ENCODE measurements at places on chromosomes 1 and 21.

GRCh38 chr1:109732390-109732881, 8.4 kb downstream of the GSTM3 start:
- no peak for DNase-seq

GRCh38 chr1:8386247-8386646, 68.3 kb downstream of the SLC45A1 start:
- no peak for DNase-seq

- no peak for DNase-seq
These were observed 3.6 kb downstream of the NFASC start for GRCh38 chr1:204874274-204874673.

DNA sequence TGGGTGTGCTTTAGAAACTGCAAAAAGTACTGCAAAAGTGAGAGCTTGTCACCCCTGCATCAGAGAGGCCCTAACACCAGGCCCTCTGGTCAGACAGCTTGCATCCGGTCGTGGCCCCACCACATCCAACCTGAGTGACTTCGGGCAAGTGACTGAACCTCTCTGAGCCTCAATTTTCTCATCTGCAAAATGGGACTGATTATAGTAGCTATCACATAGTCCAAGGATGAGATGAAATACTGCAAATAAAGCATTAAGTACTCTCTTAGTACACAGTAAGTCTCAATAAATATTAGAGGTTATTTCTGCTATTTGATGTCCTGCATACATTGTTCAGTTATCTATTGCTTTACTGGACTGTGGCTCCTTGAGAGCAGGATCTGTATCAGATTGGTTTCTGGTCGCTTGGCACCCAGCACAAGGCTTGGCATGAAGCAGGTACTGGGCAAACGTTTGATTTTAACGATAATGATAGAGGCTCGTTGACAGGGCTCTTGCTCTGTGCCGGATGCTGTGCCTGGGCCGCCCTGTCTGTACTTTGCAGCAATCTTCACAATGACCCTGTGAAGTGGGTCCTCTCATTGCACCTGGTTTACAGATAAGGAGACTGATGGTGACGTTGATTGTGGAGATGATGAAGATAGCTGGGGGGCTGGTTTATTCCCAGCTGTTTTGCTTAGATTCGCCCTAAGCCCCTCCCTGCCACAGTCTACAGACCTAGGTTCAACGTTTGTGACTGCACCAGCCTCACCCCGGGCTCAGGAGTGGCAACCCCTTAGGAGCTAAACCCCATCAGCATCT, 43.6 kb downstream of the RAP1GAP start:
- no peak for DNase-seq

DNA sequence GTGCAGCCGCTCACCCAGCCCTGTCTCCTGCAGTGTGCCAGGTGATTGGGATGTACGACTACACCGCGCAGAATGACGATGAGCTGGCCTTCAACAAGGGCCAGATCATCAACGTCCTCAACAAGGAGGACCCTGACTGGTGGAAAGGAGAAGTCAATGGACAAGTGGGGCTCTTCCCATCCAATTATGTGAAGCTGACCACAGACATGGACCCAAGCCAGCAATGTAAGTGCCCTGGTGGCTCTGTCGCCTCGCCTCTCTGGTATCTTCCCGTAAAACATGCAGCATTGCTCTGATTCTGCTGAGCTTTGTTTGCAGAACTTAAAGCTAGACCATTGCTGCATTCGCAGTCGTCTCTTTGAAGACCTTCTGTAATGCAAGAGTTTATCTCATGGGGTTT, 79.2 kb downstream of the ATP5PO start:
- peak; percentile 22 for DNase-seq

GRCh38 chr1:188590641-188591040, 1761.9 kb downstream of the PLA2G4A start:
- peak; percentile 14 for DNase-seq

Measured in fibroblast of skin of right biceps (primary cell).